Fibroblast of lung (primary cell): ENCODE measurements at places on chromosomes 5 and 9. TPM values are rescaled to one million over a fixed set of nuclear protein-coding genes. Genes with fewer than 3 reads are reported as not detected.

DNA sequence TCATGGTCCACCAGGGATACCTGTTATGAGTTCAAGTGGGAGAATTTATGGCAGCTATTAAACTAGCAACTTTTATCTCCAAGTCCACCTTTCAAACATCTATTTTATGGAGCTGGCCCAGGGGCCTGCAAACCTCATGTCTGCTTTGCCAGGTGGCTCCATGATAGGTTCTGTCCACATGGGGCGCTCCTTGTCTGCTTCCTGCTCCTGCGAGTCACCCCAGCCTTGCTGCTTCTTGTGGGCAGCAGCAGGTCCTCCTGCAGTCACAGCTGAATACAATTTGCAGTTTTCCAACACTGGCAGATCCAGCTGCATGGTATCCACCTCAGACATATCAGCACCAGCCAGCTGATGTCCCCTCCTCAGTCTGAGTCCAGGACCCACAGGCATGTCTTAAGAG, 39.6 kb upstream of the FRRS1L start:
- DNase-seq: no peak

DNA sequence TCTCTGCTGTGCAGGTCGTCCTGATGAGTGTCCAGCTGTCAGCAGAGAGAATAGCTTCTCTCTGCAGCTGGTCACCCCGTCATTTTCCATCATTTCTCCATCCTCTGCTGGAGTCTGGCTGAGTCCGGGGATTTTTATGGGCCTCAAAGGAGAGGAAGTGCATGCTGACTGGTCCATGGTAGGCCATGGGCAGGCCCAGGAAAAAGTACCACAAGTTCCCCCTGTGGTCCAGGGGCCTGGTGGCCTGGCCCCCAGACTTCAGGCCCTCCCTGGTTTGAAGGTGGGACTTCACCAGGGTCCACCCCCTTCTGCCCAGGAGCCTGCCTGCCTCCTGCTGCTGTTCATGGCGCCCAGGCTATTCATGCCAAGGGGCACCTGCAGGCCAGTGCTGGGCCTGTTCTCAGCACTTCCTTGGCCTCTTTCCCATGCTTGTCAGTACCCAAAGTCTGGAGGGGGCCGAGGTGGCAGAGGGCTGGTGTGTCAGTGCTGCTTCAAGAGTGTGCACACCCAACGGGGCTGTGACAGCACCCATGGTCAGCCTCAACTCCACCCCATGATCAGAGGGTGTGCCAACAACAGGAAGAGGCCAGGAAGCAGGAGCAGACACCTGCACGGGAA, 7.3 kb upstream of the MTMR12 start:
- no peak for DNase-seq

Gene GCNT1
- 18.5 and 27.7 TPM in 2 replicates for total RNA-seq

DNA sequence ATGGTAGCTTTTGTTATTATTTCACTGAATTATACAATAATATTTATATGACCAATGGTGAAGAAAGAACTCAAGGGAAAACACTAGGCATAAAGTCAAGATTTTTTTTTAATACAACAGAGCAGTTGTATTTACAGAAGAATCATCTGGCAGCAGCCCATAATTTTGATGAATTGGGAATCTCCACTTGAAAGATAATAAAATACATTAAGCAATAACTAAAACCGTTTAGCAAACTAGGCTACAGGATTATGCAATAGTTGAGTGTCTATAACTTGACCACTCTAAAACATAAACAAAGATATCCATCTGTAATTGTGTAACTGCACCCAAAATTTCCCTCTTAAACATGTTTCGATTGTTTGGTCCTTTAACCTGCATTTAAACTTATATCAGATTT, 80.8 kb downstream of the SNCAIP start:
- peak; percentile 95 for DNase-seq

DNA sequence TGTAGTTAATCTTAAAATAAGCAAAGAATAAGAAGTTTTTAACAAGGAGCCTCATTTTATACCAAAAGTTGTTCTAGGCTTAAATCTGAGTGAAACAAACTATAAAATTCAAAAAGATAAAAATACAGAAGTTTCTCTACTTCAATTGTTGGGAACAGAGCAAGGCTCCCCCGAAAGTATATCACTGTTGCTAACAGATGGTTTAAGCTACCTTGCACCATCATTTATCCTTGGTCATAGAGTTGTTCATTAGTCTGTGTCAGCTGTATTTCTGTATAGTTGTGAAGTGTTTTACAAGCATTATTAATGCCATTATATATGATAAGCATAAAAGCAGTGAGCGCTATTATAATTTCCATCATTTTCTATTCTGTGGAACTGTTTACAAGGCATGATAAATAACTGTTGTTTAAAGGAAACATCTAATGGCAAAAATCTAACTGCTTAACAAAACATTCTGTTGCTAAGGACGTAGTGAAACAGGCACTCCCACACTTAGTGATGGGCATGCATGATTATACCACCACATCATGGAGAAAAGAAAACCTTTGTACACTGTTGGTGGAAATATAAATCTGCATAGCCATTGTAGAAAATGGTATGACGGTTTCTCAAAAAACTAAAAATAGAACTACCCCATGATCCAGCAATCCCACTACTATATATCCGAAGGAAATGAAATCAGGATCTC, 23.3 kb upstream of the ACO1 start:
- DNase-seq: no peak
